ENCODE measurements at places on chromosomes 2 and 18.

- H3K4me1 ChIP-seq, result no peaks in the 10 kb centered on the region
- H3K4me3 ChIP-seq, result no peak overlapping the region
- H3K27ac ChIP-seq, result no peak overlapping the region
- no peak for DNase-seq
- H3K27me3 ChIP-seq, result no peaks in the 10 kb centered on the region
- H3K36me3 ChIP-seq, result no peaks in the 10 kb centered on the region
Observed at GRCh38 chr2:40168032-40168431, 283.9 kb downstream of the SLC8A1 start.

GRCh38 chr2:156309167-156309566 is 23.4 kb downstream of the NR4A2 start:
- no peak for DNase-seq
- no peaks in the 10 kb centered on the region for H3K4me1 ChIP-seq
- H3K36me3 ChIP-seq, result no peaks in the 10 kb centered on the region
- no peaks in the 10 kb centered on the region for H3K27me3 ChIP-seq
- no peak overlapping the region for H3K4me3 ChIP-seq

DNA sequence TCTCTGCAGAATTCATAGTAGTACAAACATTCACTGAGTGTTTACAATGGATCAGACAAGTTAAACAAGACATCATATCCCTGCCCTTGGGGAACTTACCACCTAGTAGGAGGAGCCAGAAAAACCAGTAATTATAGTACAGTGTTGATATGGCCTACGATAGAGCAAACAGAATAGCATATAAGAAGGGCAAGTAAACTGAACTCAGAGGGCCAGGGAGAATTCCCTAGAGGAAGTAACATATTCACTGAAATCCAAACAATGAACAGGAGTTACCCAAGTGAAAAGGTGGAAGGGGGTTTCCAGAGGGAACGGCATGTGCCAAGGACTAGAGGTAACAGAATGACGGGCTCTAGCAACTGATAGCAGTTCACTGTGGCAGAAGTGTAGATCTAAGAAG is 34.1 kb downstream of the NHEJ1 start:
- H3K4me1 ChIP-seq, result no peaks in the 10 kb centered on the region
- H3K4me3 ChIP-seq, result no peak overlapping the region
- no peaks in the 10 kb centered on the region for H3K36me3 ChIP-seq

- H3K27ac ChIP-seq, result no peak overlapping the region
- no peak for DNase-seq
- H3K36me3 ChIP-seq, result no peaks in the 10 kb centered on the region
Observed at GRCh38 chr2:140696449-140696848, 1434.4 kb downstream of the LRP1B start.

DNA sequence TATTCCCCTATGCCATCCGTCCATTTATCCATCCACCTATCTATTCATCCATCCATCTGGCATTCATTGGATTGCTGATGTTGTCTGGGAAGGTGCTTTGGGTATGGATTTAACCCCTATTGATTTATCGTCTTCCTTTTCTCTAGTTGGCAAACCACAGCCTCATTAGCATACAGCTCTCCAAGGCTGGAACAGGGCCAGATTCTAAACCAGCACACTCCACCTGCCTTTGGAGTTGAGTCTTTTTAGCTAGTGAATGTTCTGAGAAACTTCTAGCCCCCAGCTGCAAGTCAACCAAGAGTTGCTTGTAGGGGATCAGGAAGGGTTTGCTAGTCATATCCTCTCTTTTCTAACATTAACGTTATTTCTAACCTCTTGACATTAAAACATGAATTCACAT is 90.7 kb downstream of the NRP2 start:
- no peak overlapping the region for H3K27ac ChIP-seq
- H3K36me3 ChIP-seq, result no peaks in the 10 kb centered on the region
- H3K4me3 ChIP-seq, result no peak overlapping the region
- DNase-seq, result no peak
- no peaks in the 10 kb centered on the region for H3K27me3 ChIP-seq
- peaks cover 34% of the 10 kb centered on the region for H3K4me1 ChIP-seq

DNA sequence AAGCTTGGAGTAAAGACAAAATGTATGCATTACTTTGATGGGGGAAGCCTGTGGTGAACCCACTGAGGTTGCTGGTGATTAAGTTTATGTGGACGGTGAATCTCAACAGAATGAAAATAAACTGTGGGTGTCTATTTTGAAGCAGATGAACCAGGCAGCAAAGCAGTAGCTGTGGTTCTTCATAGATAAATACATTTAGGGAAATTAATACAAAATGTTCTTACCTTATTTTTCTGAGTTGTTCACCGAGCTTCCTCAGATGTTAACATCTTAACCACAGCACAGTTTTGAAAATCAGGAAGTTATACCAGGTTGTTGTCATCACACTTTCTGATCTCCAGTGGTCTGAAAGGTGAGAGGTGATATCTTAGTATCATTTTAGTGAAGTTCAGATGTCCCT is 53.9 kb downstream of the NCK2 start:
- no peak overlapping the region for H3K27ac ChIP-seq
- H3K27me3 ChIP-seq, result no peaks in the 10 kb centered on the region
- no peaks in the 10 kb centered on the region for H3K36me3 ChIP-seq

GRCh38 chr18:63848159-63848558 is 39.3 kb upstream of the SERPINB2 start:
- H3K4me3 ChIP-seq, result no peak overlapping the region
- H3K36me3 ChIP-seq, result no peaks in the 10 kb centered on the region
- no peak overlapping the region for H3K27ac ChIP-seq
- peaks cover 11% of the 10 kb centered on the region for H3K4me1 ChIP-seq

DNA sequence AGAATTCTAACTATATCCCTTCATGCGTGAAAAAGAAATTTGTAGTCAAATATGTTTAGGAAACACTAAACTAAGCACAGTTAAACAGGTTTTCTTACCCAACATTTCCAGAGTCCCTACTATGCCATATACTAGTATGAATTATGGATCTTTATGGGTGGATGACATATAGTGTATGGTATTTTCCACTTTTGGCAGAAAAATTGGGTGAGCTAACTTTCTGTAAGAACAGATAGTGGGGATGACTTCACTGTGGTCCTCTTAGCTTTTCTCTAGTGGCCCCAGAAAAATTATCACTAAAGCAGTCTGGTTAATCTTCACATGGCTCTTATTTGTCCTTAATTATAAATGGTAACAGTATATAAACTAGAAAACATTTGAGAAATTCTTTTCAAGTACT is 240.0 kb upstream of the GULP1 start:
- no peak for DNase-seq
- no peak overlapping the region for H3K27ac ChIP-seq
- H3K27me3 ChIP-seq, result no peaks in the 10 kb centered on the region
- H3K4me3 ChIP-seq, result no peak overlapping the region
- H3K36me3 ChIP-seq, result no peaks in the 10 kb centered on the region
- no peaks in the 10 kb centered on the region for H3K4me1 ChIP-seq

DNA sequence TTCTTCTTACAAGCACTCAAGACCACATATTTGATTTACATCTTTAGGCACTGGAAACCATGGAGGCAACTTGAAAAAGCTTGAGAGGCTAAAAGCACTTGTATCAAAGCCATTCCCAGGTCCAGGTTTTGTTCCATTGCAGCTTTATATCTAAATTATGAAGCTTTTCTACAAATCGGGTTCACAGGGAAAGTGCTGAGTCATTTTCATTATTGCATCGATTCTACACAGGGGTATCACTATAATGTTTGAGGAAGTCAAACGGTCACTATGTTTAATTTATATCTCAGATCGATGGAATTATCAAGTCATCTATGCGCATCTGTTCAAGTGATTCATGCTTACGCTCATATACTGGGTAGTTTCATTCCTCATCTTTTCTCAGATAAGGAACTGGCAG is 118.7 kb downstream of the VWC2L start:
- no peaks in the 10 kb centered on the region for H3K36me3 ChIP-seq
- no peaks in the 10 kb centered on the region for H3K27me3 ChIP-seq
- no peak overlapping the region for H3K4me3 ChIP-seq
- DNase-seq, result no peak
- H3K27ac ChIP-seq, result no peak overlapping the region

DNA sequence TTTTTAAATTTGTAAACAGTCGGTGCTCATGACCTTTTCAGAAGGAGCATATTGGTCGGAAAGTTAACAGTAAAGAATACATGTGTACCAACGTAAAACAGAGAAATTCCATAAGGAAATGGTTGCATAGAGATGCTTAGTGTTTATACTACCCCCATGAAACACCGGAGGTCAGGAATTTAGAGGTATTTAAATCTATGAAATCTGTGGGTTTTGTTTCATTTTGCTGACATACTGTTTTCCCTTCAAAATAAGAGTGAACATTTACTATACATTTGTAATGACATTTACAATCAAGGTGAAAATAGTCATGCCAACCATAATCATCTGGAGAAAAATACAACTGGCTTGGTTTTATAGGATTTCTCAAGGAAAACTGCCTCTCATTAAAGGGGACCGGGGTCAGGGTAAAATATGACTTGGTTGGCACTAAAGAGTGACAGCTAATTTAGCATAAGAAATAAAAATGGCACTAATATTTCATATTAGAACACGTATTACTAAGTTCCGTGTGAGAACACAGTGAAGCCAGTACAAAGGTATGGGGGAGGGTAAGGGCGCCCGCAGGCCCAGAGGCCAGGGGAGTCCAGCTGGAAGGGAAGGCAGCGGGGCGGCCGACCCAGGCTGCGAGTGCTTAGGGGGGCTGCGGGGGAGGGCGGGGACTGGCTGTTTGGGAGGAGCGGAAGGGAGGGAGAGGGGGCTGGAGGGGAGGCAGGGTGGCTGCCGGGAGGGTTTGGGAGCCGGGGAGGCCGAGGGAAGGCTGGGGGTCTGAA is 1.1 kb upstream of the RNU4ATAC start:
- DNase-seq, result no peak
- peak overlapping the region; percentile 55 for H3K4me3 ChIP-seq
- peak overlapping the region; percentile 97 for H3K27ac ChIP-seq
- H3K4me1 ChIP-seq, result peaks cover 63% of the 10 kb centered on the region
- H3K36me3 ChIP-seq, result peaks cover 39% of the 10 kb centered on the region
- no peaks in the 10 kb centered on the region for H3K27me3 ChIP-seq

GRCh38 chr2:15242936-15243461 is 318.1 kb downstream of the NBAS start:
- H3K36me3 ChIP-seq, result no peaks in the 10 kb centered on the region
- no peak overlapping the region for H3K27ac ChIP-seq
- no peaks in the 10 kb centered on the region for H3K27me3 ChIP-seq
- H3K4me3 ChIP-seq, result no peak overlapping the region

DNA sequence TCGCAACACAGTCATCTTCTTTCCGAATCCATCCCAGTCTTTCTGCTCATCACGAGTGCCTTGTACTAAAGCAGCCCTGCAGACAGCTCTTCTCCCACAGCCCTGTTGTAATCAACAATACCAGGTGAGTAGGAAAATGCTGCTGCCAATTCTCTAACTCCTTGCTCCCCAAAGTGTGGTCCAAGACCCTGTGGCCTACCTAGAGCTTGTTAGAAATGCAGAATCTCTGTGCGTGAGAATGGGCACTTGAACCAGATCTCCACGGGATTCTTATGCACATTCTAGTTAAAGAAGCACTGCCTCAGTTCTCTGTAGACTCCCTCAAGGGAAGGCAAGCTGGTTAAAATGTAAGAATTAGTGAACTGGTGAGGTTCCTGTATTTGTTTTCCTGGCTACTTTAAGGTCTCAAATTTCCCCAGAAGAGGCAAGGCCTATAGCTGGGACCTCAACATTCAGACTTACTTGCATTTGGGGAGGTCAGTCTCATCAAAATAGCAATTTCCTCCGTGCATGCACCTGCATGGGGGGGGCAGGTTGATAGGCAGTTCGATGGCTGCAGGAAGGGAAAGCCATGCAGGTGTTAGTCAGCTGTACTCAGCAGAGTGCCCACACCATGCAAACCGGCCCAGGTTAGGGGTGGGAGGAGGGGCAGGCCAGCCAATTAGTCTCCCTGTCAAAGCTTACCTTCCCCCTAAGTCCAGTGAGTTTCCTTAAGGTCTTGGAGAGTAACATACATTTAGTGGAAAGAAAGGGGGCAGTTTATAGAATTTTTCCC is 70.8 kb downstream of the DHRS9 start:
- DNase-seq, result no peak
- H3K27me3 ChIP-seq, result no peaks in the 10 kb centered on the region
- no peaks in the 10 kb centered on the region for H3K36me3 ChIP-seq

- H3K27ac ChIP-seq, result no peak overlapping the region
- H3K4me1 ChIP-seq, result peaks cover 4% of the 10 kb centered on the region
- no peak for DNase-seq
- H3K36me3 ChIP-seq, result no peaks in the 10 kb centered on the region
- no peak overlapping the region for H3K4me3 ChIP-seq
- no peaks in the 10 kb centered on the region for H3K27me3 ChIP-seq
Observed at GRCh38 chr18:49457616-49458015, 2.8 kb downstream of the DYM start.

DNA sequence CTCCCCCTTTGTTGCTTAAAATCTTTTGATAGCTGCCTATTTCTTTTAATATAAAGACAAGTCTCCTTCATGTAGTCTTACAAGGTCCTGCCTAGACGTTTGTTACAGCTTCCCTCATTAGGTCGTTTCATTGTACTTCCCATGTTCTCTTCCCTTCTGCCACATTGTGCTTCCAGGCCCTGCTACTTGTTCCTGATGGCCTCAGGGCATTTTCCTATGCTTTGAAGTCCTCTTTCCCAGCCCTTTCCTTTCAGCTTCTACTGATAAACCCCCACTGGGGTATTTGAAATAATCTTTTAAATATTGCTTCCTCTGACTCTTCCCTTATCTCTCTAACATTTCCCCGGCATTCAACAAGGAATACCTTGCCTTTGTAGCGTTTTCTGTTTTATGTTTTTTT is 67.4 kb downstream of the UBE2E3 start:
- no peaks in the 10 kb centered on the region for H3K27me3 ChIP-seq
- DNase-seq, result no peak
- no peak overlapping the region for H3K27ac ChIP-seq

DNA sequence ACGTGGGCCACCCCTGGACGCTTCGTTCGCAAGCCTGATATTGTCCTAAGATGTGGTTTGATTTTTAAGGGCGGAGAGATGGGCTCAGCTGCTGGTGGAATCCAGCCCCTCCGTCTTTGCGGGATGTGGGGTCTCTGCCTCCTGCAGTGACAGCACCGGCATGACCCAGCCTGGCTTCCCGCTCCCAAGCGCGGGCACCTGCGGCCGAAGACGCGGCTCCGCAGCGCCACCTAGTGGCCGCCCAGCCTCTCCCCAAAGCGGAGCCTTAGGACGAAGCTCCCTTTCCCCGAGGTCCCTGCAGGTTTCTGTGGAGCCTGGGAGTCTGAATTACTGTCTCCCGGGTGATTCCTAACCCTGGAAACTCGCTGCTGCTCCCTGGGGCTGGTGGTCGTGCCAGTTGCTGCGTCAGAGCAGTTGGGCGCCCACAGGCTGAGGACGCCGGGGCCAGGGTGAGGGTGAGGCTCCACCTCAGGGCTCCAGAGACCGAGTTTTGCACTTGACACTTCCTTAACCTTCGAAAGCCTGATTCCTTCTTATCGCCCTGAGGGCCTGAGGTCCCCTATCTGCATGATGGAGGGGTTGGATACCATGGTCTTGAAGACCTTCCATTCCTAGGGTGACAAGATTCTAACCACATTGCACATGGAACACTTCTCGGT is 137.5 kb downstream of the TPO start:
- H3K36me3 ChIP-seq, result no peaks in the 10 kb centered on the region
- H3K4me3 ChIP-seq, result no peak overlapping the region
- H3K27me3 ChIP-seq, result no peaks in the 10 kb centered on the region

Measured in RWPE2 (cell line).